MCF 10A (cell line): ENCODE measurements at places on chromosomes 7 and 10. TPM values are rescaled to one million over a fixed set of nuclear protein-coding genes. Genes with fewer than 3 reads are reported as not detected.
A peak's percentile ranks its signal among the peaks of the same experiment; 100 is the strongest.

Gene NKX1-2
- 0.10 and 0.35 TPM in 2 replicates for total RNA-seq

Gene CEP41
- total RNA-seq: 14.0 and 15.8 TPM in 2 replicates

Gene POT1
- 17.5 and 24.1 TPM in 2 replicates for total RNA-seq

Gene TDRD1
- not detected in 2 replicates for total RNA-seq

Gene SUGCT
- 20.2 and 25.4 TPM in 2 replicates for total RNA-seq

Gene PKD2L1
- not detected in 2 replicates for total RNA-seq

Gene CHN2
- total RNA-seq: 5.1 and 8.0 TPM in 2 replicates

DNA sequence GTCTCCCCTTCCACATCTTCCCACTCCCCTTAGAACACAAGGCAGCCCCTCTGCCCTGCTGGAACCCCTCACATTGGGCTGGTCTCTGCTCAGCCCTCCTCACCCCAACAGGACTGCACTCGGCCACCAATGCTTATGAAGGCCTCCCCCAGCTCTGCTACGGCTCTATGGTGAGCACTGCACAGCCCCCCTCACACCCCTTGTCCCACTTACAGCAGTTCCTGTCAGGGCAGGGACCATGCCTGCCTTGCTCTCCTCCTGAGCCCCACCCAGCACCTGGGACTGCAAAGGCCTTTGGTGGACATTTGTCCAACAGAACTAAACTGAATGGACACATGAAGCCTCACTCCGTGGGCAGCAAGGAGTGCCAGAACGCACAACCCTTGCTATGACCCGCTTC, 171.9 kb downstream of the GRID1 start:
- no peak for DNase-seq

- DNase-seq: no peak
Observed at GRCh38 chr10:36450380-36450779, 675.0 kb upstream of the ANKRD30A start.

GRCh38 chr10:28569506-28570159, 36.7 kb downstream of the WAC start:
- DNase-seq: no peak

- no peak for DNase-seq
Observed at GRCh38 chr7:40356312-40356711, 221.5 kb downstream of the SUGCT start.

DNA sequence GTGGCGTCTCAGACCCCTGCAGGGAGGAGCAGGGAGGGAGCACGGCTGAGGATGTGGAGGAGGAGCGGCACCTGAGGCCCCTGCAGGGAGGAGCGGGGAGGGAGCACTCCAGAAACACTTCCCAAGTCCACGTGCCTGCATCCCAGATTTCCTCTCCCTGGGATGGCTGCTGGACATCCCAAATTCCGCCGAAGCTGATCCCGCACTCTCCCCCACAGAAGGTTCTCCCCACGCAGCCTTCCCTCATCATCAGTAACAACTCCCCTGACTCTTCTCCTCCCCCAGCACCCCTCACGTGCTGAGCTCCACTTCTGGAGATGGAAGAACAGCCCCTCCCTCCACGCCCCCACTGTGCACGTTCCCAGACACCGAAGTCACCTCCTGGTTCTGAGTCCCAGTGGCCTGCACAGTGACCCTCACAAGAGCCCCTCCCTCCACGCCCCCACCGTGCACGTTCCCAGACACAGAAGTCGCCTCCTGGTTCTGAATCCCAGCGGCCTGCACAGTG, 17.8 kb upstream of the FOXL3 start:
- DNase-seq: no peak

DNA sequence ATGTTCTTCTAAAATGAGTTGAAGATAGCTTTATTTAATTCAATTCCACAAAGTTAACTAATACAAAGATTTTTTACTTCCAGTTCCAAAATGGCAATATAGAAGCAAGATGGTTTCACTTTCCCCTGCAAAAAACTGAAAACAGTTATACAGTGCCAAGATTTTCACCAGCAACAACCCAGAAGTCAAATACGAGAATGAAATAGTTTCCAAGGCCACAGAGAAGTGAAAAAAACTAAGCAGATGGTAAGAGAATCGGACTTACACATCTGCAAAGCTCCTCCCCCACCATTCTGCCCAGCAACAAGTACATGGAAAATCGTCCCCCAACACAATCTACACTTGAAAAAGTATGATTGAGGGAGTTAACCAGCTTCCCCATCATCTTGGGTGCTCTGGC, 30.3 kb upstream of the KEL start:
- no peak for DNase-seq

- peak; percentile 91 for DNase-seq
Observed at GRCh38 chr10:110273474-110273873, 31.2 kb downstream of the SMNDC1 start.

DNA sequence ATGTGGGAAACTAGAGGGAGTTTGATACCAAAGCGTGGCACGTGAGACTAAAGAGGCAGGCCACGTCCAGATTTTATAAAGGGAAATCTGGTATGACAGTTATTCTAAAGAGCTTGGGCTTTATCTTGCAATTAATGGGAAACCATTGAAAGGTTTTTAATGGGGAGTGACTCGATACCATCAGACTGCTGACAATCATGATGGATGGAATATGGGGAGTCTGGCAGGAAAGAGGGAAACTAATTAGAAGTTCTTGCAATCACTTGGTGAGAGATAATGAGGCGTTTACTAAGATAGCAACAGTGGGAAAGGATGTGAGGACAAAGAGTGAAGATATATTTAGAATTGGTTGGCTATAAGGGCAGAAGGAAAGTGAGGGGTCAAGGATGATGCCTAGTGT, 94.0 kb downstream of the MBL2 start:
- DNase-seq: no peak

- DNase-seq: no peak
Observed at GRCh38 chr7:67947191-67947590, 950.6 kb downstream of the TYW1 start.

GRCh38 chr7:36724996-36725395, 702 bp upstream of the AOAH start:
- no peak for DNase-seq

DNA sequence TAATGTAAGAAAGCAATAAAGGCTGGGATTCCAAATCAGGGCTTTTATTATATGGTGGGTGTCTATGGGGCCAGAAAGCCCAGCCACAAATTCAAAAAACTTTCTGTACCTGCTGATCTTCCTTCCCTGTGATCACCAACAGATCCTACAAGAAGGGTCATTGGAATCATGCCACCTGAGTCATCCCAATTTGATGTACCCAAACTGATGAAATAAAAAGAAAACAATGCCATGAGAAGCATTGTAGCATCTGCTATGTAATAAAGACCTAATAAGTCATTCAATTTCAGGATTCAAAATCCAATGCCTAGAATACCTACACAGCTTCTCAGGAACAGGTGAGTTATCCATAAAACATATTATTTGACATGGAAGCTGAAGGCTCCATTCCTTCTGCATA, 228.8 kb downstream of the DKK1 start:
- peak; percentile 73 for DNase-seq

GRCh38 chr7:147569116-147569913, 1021.3 kb upstream of the C7orf33 start:
- DNase-seq: no peak
